ENCODE measurements at places on chromosomes 11 and 22. TPM values are rescaled to one million over a fixed set of nuclear protein-coding genes. Genes with fewer than 3 reads are reported as not detected.
A peak's percentile ranks its signal among the peaks of the same experiment; 100 is the strongest.

The HEPN1 gene
- not detected for total RNA-seq

The LAYN gene
- 19.9 TPM for total RNA-seq

DNA sequence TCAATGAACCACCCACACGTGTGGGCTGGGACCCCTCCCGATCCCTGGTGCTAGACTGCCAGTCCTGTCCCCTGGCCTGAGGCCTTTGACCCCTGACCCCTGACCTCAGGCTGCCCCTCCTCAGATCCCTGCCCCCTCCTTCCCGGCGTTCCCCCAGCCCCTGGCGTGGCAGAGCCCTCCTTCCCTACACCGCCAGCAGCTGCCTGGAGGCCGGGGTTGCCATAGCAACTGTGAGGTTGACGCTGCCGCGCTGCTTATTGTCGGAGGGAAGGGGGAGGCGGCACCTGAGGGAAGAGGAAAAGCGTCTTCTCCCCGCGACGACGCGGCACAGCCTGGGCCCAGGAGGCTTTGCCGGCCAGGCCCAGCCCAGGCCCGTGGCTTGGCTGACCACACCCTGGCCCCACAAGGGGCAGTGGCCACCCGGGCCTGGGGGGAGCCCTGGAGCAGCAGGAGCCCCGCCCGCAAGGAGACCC lies 32.6 kb downstream of the SHANK3 start:
- no peak for DNase-seq

The BAD gene
- total RNA-seq, result 94.3 TPM

GRCh38 chr11:96267001-96267495 lies 75.9 kb downstream of the MAML2 start:
- no peak for DNase-seq

The SHISA8 gene
- 2.3 TPM for total RNA-seq

DNA sequence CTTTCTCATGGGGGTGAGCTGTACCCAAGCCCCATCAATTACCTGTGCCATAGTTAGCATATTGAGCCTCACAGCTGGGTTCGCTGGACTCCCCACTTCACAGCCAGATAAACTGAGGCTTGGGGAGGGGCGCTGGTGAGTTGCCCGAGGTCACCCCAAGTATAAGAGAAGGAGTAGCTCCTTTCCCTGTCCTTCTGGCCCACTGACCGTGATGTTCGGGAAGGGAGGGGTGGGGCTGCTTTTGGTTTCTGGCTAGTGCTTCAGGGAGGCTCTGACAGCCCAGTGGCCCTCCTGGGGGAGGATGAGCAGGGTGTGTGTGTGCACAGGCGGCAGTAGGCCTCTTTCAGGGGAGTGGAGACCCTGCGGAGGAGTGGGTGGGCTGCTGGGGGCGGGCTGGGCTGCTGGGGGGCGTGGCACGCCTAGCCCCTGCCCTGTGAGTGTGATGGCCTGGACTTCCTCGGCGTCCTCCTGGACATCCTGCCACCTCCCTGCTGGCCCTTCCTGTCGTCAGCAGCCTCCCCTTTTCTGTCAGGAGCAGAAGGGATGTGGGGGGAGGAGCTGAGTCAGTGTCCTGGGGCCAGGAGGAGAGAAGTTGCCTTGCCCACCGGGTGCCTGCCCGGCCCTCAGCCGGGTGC lies 50.3 kb downstream of the TRIOBP start:
- DNase-seq, result peak; percentile 75

The MTA2 gene
- 96.6 TPM for total RNA-seq

DNA sequence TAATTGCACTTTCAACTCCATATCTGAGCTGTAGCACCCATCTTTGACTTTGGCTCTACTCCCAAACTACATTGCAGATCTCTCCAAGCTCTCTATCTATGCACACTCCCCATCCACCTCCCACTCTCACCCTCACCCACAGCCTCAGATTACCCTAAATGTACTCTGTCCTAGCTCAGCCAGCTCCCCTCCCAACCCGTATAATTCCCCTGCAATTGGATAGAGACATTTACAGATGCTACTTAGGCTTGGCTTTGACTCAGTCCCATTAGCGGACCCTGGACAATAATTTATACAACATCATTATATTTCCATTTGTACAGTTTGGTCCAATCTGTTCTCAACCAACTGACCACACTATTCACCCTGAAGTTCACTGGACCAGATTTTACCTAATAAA lies 338.9 kb upstream of the ANO3 start:
- DNase-seq, result no peak

GRCh38 chr22:46178755-46179505 lies 28.6 kb downstream of the PPARA start:
- DNase-seq, result no peak

The SERHL2 gene
- 2.4 TPM for total RNA-seq

DNA sequence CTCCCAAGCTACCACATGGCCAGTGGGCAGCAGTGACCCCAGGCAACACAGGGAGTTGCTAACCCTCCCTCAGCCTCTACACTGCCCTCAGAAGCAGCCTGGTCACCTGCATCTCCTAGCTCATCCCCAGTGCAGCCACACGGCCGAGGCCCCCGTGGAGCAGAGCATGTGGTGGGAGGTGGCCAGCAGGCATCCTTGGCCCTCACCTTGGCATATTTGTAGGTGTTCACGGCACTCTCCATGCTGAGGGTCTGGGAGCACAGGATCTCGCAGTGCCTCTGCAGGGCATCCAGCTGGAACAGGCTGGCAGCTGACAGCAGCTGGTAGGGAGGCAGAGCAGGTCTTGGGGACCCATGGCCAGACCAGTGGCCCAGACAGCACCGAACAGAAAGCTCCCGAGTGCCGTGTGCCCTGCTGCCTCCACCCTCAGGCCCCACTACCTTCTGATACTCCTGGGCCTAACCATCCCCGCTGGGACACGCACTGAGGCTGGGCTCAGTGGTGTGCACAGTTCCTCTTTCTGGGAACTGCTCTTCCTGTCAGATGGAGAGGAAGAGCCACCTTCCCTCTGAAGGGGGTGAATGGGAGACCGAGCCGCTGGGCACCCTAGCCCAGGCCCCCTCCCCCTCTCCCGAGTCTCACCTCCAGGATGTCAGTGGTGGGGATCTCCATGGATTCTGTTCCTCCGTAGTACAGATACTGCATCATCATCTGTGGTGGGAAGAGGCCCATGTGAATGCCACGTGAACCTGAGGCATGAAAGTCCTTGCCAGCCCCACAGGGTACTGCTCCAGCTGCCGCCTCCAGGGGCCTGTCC lies 48.8 kb downstream of the NAT10 start:
- DNase-seq, result no peak

The OR56A1 gene
- total RNA-seq, result not detected

DNA sequence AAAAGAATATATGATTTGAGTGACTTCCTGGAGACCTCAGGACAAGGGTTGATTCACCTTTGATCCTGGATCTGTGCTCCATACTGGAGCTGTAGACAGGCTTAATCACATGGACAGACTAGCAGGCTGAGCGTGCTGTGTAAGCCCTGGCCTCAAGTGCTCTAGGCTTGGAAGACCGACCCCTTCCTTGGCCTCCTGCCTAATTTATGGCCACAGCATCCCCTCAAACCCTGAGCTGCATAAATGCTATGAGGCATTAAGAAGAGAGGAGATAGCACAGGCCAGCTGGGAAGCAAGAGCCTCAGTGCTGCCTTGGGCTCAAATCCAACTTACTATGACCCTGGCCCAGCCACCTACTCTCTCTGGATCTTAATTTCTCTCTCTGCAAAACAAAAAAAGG lies 385.1 kb downstream of the BUD13 start:
- DNase-seq, result no peak

The SUSD2 gene
- 5.5 TPM for total RNA-seq

The DSCAML1 gene
- total RNA-seq, result not detected

DNA sequence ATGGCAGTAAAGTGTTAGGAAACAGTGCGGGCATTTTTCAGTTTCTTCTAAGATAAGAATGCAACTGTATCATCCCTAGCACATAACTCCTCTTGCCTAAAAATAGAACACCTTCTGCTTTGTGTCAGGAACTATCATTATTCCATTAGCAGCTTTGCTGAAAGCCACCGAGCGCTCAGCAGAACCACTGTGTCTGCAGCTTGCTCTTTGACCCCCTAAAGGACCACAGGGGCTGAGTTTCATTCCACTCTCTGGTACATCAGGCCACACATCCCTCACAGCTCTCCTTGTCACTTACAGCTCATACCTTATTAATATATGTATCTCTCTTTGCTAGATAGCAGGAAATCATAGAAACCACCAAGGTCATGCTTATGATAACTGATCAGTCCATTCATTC lies 360.2 kb downstream of the KCNA4 start:
- DNase-seq, result no peak

- no peak for DNase-seq
Observed at GRCh38 chr11:104995001-104995408, 26.6 kb upstream of the CASP4 start.

The CADM1 gene
- total RNA-seq, result not detected

The CHRM1 gene
- not detected for total RNA-seq

The MPPED1 gene
- not detected for total RNA-seq

All from PC-9 (cell line).